ENCODE measurements at places on chromosomes 2 and 18.

- DNase-seq: no peak
Observed at GRCh38 chr2:12320991-12321641, 395.6 kb upstream of the TRIB2 start.

- DNase-seq: no peak
Observed at GRCh38 chr2:194332799-194333490, 1324.1 kb upstream of the SLC39A10 start.

DNA sequence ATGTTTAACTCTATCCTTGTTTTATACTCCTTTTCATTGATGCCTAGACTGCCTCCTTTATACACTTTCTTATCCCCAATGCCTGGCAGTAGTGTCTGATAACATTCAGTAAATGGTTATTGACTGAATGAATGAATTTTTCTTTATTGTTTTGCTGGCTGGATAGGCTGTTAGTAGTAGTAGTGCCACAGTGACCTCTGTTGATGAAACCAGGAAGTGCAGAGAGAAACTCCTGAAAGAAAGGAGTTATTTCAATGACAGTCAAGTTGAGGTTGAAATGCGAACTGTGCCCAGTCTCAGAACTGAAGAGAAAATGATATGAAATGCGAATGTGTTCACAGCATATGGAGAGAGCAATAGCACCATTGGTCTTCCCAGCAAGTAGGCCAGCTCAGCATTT is 26.8 kb upstream of the SLC9A2 start:
- DNase-seq: peak; percentile 9

- DNase-seq: no peak
Observed at GRCh38 chr18:36533446-36534153, 236.1 kb downstream of the FHOD3 start.

- no peak for DNase-seq
Observed at GRCh38 chr18:9095297-9096006, 7.0 kb upstream of the NDUFV2 start.

- no peak for DNase-seq
Observed at GRCh38 chr18:55343396-55344073, 244.5 kb downstream of the TCF4 start.

DNA sequence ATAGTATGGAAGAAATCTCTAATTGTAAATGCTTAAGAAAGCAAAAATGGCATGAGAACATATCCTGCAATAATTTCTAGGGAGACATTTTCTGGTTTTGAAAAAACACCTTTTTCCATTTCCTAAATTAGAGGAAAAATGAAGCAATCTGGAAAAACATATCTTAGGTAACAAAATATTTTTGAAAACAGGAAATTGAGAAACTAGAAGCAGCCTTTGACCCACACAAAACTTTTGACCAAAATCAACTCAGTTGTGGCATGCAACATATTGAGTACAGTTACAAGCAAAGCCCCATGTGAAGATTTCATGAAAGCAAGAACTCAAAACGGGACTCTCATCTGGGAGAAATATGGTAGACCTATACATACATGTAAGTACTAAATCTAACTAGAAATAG is 28.6 kb upstream of the CHAC2 start:
- no peak for DNase-seq

GRCh38 chr2:236963631-236964182 is 122.0 kb upstream of the COPS8 start:
- no peak for DNase-seq

- DNase-seq: peak; percentile 55
Observed at GRCh38 chr18:48825101-48825745, 125.5 kb downstream of the SMAD7 start.

- no peak for DNase-seq
Observed at GRCh38 chr2:102147935-102148334, 5.4 kb downstream of the IL1R1 start.

DNA sequence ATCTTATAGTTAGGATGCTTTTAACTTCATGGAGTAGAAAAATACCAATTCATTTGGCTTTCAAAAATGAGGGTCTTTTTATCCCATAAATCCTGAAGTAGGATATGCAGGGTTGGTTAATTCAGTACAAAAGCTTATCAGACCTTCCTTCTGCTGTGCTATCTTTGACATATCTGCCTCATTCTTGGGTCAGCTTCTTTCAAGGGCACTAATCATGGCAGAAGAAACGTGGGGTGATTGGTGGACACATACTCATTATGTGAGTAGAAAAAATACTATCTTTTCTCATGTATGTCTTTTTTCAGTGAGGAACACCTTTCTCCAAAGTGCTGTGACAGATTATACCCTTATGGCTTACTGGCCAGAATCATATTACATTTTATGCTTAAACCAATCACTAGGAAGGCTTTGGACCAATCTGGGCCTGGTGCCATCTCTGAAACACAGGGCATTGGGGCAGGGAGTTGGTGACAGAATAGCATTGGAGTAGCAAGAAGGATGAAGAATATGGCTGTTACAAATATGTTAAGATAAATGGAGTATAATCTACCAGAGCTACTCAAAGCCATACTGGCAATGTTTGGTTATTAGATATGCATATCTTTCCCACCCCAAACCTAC is 10.1 kb downstream of the UGP2 start:
- no peak for DNase-seq

- no peak for DNase-seq
Observed at GRCh38 chr2:200288670-200289429, 17.6 kb upstream of the SPATS2L start.
